Large intestine (tissue), 12 donors: ENCODE measurements at places on chromosomes 12 and 14. TPM values are rescaled to one million over a fixed set of nuclear protein-coding genes. Genes with fewer than 3 reads are reported as not detected.

Gene REC8
- 201 TPM for polyA plus RNA-seq

Gene LRRC43
- polyA plus RNA-seq, result 2.0 TPM

Gene SCN8A
- 1.4 TPM for polyA plus RNA-seq

Gene SETD1B
- 14.2 TPM for polyA plus RNA-seq

Gene LALBA
- not detected for polyA plus RNA-seq

Gene OTX2
- not detected for polyA plus RNA-seq

Gene GPR65
- 1.2 TPM for polyA plus RNA-seq

Gene ANKRD33
- polyA plus RNA-seq, result 0.06 TPM

Gene ZDHHC22
- polyA plus RNA-seq, result 1.6 TPM

- no peaks in the 10 kb centered on the region for H3K4me1 ChIP-seq
- DNase-seq, result no peak
- H3K27ac ChIP-seq, result no peak overlapping the region
- peaks cover 17% of the 10 kb centered on the region for H3K36me3 ChIP-seq
- H3K27me3 ChIP-seq, result no peaks in the 10 kb centered on the region
These were observed 121.1 kb upstream of the ATF1 start for GRCh38 chr12:50642761-50643160.

DNA sequence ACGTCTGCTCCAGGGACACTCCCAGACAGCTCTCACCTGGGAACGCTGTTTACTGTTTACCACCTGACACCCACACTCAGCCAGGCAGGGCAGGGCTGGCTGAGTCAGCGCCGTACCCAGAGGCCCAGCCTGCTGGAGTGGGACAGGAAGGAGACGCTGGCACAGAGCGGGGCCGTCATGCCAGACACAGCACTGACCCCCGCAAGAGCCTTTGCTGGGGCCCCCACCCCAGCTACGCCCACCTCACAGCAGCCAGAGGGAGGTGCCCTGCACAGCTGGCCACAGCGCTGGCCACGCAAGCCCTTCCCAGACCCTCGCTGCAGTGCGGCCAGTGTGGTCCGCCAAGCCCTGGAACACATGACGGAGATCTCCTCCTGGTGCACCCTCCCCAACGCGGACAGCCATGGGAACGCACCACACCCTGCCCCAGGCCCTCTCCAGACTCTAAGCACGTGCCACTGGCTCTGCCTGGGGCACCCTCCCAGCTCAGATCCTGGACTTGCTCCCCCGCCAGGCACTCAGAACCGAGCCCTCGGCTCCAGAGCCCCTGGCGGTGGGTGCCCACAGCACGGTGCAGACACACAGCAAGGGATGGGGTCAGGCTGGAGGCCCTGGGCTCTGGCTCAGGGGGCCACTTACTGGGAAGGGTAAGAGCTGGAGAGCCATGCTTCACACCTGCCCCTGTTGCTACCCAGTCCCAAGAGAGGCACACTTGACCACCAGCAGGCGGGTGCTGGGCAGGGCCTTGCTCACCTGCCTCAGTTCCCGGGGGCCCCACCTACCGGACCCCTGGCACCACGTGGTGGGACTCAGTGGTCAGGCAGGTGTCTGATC is 5.7 kb downstream of the AHNAK2 start:
- peak; percentile 79 for DNase-seq
- H3K27me3 ChIP-seq, result peaks cover 23% of the 10 kb centered on the region
- H3K27ac ChIP-seq, result peak overlapping the region; percentile 45
- H3K4me3 ChIP-seq, result no peak overlapping the region

- no peak overlapping the region for H3K27ac ChIP-seq
- H3K36me3 ChIP-seq, result no peaks in the 10 kb centered on the region
- H3K27me3 ChIP-seq, result peaks cover 21% of the 10 kb centered on the region
- H3K4me1 ChIP-seq, result peaks cover 31% of the 10 kb centered on the region
These were observed 1.7 kb upstream of the SYNE3 start for GRCh38 chr14:95518045-95518751.

- no peak overlapping the region for H3K27ac ChIP-seq
- H3K36me3 ChIP-seq, result no peaks in the 10 kb centered on the region
- H3K4me3 ChIP-seq, result no peak overlapping the region
- H3K4me1 ChIP-seq, result no peaks in the 10 kb centered on the region
- no peak for DNase-seq
- H3K27me3 ChIP-seq, result no peaks in the 10 kb centered on the region
These were observed 20.6 kb downstream of the JAG2 start for GRCh38 chr14:105147671-105148603.

DNA sequence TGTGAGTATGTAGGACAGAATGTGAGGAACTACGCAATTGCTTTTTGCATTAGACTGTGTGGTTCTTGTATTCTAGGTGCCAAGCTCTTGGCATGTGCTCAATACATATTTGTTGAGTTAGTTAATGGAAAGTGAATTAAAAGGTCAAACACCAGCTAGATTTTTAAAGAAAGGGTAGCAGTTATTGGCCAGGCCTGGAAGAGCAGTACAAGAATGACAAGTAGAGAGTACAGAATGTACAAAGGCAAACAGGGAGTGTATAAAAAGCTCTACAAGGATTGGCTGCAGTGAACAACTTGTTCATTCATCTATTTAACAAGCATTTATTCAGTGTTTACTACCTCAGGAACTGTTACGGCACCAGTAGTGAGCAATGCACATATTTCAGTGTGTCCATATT is 854.0 kb upstream of the SEL1L start:
- no peak overlapping the region for H3K4me3 ChIP-seq
- no peaks in the 10 kb centered on the region for H3K27me3 ChIP-seq
- no peaks in the 10 kb centered on the region for H3K4me1 ChIP-seq
- no peak overlapping the region for H3K27ac ChIP-seq
- DNase-seq, result no peak

GRCh38 chr12:80707126-80707829 is at the start of gene MYF6:
TSS of gene MYF6 (plus strand) at chr12:80707634. CDS start at chr12:80707720, 86 bp downstream.
- H3K36me3 ChIP-seq, result no peaks in the 10 kb centered on the region
- peaks cover 47% of the 10 kb centered on the region for H3K27me3 ChIP-seq
- H3K4me3 ChIP-seq, result no peak within 1 kb of the TSS
- DNase-seq, result no peak

- H3K27me3 ChIP-seq, result no peaks in the 10 kb centered on the region
- DNase-seq, result no peak
- no peak overlapping the region for H3K4me3 ChIP-seq
- no peaks in the 10 kb centered on the region for H3K4me1 ChIP-seq
These were observed 1151.7 kb downstream of the VRK1 start for GRCh38 chr14:97948841-97949240.

DNA sequence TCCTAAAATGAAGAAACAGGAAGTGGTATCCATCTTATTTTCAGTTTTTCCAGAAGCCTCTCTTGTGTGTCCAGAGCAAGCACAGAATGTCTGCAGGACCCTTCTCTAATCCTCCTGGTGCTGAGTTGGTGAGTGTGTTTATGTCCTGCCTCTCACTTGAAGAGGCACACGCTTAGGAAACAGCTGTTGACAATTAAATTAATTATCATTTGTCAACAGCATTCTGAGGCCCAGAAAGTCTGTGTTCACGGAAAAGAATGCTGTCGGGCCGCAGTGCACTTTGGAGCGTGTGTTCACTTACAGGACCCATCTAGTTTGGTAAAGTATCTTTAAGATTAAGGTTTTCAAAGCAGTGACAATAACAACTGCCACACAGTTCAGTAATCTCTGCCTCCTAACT is 70.5 kb downstream of the LMNTD1 start:
- no peak for DNase-seq
- H3K4me1 ChIP-seq, result no peaks in the 10 kb centered on the region
- no peak overlapping the region for H3K27ac ChIP-seq
- H3K4me3 ChIP-seq, result no peak overlapping the region
- H3K36me3 ChIP-seq, result no peaks in the 10 kb centered on the region
- H3K27me3 ChIP-seq, result no peaks in the 10 kb centered on the region

DNA sequence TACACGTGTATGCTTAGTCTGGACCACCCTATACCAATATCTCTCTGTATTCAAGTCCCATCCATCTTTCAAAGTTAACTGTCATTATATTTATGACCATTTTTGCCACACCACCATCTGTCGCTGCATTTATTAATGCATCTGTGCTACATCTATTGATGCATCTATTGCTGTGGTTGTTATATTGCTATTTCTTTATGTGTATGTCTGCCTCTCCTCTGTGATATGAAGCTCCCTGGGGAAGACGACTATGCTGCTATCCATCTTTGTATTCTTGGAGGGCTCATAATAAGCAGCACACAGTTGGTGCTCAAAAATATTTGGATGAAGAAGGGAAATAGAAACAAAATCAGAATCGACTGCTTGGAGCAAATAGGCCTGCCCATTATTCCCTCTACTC is 357.6 kb downstream of the RPS29 start:
- H3K4me3 ChIP-seq, result no peak overlapping the region
- no peaks in the 10 kb centered on the region for H3K36me3 ChIP-seq
- no peaks in the 10 kb centered on the region for H3K27me3 ChIP-seq
- no peaks in the 10 kb centered on the region for H3K4me1 ChIP-seq
- H3K27ac ChIP-seq, result no peak overlapping the region

DNA sequence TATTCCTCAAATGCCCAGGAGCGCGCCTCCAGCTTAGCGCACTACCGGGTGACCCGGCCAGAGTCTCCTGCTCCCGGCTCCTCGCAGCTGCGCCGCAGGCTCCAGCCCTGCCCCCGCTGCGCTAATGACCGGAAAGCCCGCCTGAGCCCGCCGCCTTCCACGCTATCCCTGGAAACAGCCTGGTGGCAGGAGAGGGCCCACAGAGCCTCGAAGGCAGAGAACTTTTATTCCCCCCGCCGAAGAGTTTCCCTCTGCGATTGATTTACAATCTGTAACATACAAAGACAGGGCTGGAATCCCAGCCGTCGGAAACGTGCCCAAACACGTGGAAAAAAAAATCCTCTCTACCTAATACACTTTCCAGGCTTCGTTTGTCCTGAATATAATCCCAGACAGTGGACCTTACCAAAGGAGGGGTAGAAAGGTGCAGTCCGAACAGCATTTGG is 1.5 kb downstream of the COL2A1 start:
- no peak overlapping the region for H3K27ac ChIP-seq
- H3K4me1 ChIP-seq, result peaks cover 35% of the 10 kb centered on the region
- DNase-seq, result no peak
- no peaks in the 10 kb centered on the region for H3K36me3 ChIP-seq

GRCh38 chr14:32186248-32186647 is 15.6 kb upstream of the RNU6-7 start:
- no peak overlapping the region for H3K27ac ChIP-seq
- H3K4me3 ChIP-seq, result no peak overlapping the region
- DNase-seq, result no peak
- no peaks in the 10 kb centered on the region for H3K36me3 ChIP-seq
- H3K27me3 ChIP-seq, result no peaks in the 10 kb centered on the region

DNA sequence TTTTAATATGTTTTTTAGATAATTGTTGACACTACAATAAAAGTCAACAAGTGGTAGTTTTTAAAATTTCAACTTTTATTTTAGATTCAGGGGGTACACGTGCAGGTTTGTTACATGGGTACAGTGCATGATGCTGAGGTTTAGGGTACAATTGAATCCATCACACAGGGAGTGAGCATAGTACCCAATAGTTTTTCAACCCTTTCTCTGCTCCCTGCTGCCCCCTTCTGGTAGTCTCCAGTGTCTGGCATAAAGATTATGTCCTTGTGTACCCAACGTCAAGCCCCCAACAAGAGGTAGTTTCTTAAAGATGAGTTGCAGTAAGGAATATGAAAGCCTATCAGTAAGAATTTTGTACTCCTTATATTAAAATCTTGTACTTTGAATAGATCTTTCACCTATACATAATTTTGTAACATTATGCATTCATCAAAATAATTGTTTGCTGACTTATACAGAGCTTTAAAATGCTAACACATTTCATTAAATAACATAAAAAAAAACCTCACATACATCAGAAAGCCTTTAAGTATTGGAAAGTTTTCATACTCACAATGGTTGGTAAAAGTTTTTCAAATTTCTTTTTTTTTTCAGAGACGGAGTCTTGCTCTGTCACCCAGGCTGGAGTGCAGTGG is 5.4 kb upstream of the RALGAPA1 start:
- H3K4me1 ChIP-seq, result no peaks in the 10 kb centered on the region
- no peak overlapping the region for H3K27ac ChIP-seq
- H3K4me3 ChIP-seq, result no peak overlapping the region
- DNase-seq, result peak; percentile 19

GRCh38 chr12:104506676-104507401 is 50.1 kb downstream of the CHST11 start:
- H3K36me3 ChIP-seq, result no peaks in the 10 kb centered on the region
- no peak overlapping the region for H3K4me3 ChIP-seq
- no peak overlapping the region for H3K27ac ChIP-seq
- no peaks in the 10 kb centered on the region for H3K4me1 ChIP-seq
- peak; percentile 18 for DNase-seq
